ENCODE measurements at places on chromosomes 4 and X.

- no peak for DNase-seq
Observed at GRCh38 chr4:140630246-140630645, 61.5 kb upstream of the UCP1 start.

- no peak for DNase-seq
Observed at GRCh38 chr4:110533940-110534339, 58.0 kb downstream of the ENPEP start.

DNA sequence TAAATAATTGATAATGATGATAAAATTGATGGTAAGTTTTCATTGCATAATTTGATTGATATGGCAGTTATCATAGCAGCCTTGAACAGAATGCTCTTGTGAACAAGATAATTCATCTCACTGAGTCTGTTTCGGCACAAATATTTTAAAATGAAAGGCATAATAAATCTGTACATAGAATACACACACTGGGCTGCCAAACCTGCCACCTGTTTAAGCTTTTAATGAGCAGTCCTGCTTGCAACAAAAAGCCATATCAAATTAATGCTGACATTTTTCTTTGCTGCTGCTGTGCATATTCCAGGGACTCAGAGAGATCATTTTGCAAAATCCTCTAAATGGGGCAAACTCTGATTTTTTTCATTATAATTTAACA is 201.1 kb downstream of the ARHGAP24 start:
- DNase-seq, result peak; percentile 70

- DNase-seq, result no peak
Observed at GRCh38 chr4:145722561-145722960, 42.6 kb downstream of the C4orf51 start.

- DNase-seq, result no peak
Observed at GRCh38 chr4:7904952-7905915, 34.4 kb downstream of the AFAP1 start.

GRCh38 chr4:77899607-77900006 is 37.0 kb downstream of the MRPL1 start:
- no peak for DNase-seq
